ENCODE measurements at places on chromosomes 4 and X.

DNA sequence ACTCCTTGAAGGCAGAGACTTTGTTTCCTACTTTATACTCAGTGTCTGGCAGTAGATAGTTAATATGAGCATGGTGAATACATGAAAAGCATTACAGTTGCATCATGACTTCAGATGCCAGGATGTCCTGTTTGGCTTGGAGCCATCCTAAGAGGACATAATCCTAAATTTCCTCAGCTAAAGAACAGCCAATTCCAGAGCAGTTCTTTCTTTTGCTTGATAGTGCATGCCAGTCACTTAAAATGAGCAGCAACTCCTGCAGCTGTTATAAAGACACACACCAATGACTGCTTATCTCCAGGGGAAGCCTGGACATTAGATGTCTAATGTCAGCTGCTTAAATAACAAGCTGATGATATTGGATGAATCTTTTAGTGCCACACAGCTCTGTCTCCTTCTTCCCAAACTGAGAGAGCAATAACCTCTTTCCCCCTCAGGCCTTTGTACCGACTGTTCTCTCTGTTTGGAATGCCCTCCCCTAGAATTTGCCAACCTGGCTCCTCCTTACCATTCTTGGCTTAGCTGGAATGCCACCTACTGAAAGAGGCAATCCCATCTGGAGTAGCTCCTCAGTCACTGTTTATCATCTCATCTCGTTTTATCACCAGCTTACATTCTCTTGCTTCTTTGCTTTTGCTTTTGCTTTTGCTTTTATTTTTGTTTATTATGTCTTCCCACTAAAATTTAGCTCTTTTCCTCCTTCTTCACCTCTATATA lies 100.8 kb upstream of the USP38 start:
- no peak for DNase-seq

DNA sequence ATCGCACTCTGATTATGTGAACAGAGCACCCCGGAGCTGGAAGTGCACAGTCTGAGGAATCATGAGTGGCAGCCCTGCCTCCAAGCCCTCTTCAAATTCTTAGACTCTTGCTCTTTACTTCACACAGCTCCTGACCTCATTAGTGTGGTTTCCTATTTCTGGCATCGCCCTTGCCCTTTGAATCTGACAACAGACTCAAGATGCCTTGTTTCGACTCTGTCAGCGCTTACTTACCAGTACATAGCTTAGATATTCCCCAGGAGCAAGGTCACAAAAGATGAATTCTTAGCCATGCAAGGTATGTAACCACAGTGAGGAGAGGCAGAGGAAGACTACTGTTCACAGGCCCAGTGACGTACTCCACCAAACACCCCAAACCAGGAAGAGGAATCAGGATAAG lies 167.2 kb downstream of the KDR start:
- DNase-seq = no peak

GRCh38 chr4:143375326-143376073 lies 38.8 kb downstream of the GAB1 start:
- peak; percentile 83 for DNase-seq

DNA sequence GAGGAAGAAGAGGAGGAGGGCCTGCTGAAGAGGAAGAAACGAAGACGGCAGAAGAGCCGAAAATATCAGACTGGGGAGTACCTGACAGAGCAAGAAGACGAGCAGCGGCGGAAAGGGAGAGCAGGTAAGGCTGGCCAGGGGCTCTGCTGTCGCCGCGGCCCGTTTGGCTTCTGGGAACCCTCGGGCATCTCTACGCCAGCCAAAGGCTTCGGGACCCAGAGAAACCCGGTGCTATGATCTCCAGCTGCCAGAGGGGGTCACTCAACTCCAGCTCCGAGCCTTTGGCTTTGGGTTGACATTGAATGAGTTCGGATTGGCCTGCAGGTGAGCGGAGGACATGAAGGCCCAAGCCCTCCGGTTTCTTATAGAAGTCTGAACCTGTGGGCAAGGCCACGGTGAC lies 42.8 kb downstream of the BCORL1 start:
- DNase-seq = no peak

GRCh38 chrX:97846718-97847237 lies 963.1 kb downstream of the RPA4 start:
- DNase-seq = no peak

DNA sequence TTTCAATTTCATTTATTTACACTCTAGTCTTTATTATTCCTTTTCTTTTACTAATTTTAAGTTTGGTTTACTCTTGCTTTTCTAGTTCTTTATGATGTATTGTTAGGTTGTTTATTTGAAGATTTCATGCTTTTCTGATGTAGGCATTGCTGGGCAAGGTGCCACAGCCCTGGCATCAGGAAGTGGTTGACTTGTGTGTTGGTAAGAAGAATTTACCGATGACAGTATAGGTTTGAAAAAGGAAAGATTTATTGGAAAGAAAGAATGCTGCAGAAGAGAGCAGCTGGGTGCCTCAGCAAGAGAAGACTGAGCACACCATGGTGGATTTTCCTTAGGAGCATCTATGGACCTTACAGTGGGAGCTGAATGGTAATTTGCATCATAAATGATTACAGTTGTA lies 153.2 kb downstream of the KLF8 start:
- no peak for DNase-seq

DNA sequence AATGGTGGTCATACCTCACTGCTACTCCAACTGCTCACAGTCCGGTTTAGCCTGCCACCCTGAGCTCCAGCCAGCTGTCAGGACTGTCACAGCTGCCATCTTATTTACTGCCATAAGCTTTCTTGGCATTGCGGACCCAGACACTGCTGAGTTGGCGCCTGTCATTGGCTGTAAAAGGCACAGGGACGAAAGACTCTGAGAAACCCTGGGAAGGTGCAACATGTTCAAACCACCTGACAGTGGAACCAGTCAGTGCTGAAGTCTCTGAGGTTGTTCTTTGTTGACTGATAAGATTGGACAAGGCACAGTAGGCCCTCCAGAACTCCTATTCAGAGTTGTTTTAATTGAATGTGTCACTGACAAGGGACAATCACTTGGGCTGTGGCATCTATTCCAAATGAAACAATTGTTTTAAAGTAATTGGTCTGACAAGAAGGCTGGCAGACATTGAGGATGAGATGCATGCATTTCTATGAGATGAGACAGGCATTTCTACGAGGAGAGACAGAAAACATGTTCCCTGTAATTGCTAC lies 927.8 kb downstream of the STPG2 start:
- no peak for DNase-seq

DNA sequence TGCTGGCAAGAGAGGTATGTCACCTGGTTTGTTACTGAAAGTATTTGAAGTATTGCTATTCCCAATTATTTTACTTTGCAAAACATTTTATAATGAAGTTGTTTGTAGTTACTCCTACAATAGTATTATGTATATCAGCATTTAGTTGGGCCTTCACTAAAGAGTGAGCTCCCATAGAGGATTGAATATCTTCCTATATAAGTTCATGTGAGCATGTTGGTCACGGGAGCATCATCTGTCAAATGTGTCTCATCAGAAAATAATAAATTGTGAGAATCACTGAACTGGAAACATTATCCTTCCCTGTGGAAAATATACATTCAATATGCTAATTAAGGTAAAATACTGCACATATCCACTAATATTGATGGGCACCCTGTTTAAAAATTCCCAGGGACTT lies 360.1 kb upstream of the ADGRL3 start:
- DNase-seq = no peak

- no peak for DNase-seq
These were observed 24.6 kb downstream of the UGT2B7 start for GRCh38 chr4:69120870-69121269.

- DNase-seq = no peak
These were observed 145.7 kb upstream of the QRFPR start for GRCh38 chr4:121526509-121526908.

DNA sequence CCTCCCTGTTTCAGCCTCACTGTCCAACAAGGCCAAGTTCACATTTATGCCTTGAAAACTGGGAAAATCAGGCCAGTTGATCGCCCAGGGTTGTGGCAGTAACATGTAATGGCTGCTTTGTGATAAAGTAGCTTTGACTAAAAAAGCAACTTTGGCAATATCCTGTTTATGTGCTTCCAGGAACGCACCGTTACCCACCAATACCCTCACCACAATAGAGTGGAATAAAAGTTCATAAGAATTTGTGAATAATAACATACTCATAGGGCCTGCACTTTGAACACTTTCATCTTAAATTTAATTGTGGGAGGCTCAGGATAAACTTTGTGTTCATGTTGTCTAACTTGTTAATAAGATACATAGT lies 80.7 kb upstream of the MAML3 start:
- no peak for DNase-seq

DNA sequence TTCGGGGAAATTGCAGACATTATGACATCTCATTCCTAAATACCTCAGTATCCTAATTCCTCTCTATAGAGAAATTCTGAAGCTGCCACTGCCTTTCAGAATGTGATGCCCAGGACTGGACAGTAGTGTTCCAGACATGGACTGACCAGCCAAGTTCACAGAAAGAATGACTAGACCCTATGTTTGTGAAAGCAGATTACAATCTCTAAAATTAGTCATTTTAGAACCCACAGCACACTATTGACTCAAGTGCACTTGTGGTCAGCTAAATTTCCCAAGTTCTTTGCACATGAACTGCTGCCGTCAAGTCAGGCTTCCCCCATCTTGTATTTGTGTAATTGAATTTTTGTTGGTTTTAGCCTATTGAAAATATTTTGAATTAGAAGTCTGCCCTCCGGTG lies 81.0 kb upstream of the ESX1 start:
- no peak for DNase-seq

- DNase-seq = no peak
These were observed 132.7 kb upstream of the TTC29 start for GRCh38 chr4:147078362-147078761.

DNA sequence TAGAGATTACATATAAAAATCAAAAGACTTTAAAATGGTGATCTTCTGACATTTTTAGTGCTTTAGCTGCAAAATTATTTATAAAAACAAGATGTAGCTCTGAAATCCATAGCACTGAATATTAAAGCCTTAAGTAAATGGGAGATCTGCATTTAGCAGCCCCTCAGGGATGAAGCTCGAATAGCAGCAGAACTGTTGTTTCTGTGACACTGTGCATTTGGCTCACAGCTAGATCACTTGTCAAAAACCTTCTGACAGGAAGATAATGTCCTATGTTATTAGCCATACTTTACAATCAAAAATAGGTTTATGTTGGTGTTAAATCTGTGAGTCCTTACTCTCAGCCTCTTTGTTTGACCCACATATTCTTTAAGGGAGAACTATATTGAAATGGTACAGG lies 14.1 kb upstream of the PYURF start:
- DNase-seq = no peak

DNA sequence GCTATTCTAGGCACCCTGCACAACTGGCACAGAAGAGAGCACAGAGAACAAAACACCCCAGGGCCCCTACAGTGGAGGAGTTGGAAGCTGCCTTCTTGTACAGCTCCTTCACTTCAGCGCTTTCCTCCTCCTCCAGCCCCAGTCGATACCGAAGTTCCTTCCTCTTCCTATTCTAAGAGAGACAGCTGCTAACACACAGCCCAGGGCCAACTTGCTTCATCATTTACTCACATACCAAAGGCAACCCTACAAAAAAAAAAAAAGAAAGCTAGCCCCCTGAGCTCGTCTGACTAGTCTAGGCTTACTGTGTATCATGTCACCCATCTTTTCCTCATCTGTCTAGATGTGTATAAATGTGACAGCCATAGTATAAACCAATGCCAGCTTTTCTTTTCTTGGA lies 64.5 kb downstream of the MID1 start:
- DNase-seq = no peak

DNA sequence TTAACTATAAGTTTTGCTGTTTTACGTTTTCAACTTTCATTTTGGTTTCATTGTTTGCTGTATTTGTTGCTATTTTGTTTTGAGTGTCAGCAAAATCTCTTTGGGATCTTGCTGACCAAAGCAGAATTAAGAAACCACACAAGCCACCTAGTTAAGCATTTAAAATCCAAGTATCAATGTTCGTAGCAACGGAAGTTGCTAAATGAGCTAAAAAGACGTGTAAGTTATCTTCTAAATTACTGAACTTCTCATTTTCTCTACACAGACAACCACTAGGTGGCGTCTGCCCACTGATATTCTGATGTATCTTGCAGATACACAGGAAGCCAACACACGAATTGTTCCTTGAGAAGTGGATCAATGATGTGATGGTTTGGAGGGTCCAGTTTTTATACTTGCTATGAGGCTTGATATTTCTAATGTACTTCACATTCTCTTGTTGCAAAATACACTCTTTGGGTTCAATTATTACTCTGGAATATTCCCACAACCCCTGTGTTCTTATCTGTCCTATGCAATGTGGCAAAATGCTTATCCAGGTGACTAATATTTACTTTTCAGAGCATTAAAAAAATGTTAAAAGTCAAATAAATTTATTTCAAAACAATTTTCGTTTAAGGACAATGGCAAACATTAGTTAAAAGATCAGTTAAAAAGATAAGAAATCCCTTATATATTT lies 250.5 kb downstream of the TECRL start:
- DNase-seq = peak; percentile 62

Measured in midbrain (tissue), 1 donor.